ENCODE measurements at places on chromosomes 16 and 17.

DNA sequence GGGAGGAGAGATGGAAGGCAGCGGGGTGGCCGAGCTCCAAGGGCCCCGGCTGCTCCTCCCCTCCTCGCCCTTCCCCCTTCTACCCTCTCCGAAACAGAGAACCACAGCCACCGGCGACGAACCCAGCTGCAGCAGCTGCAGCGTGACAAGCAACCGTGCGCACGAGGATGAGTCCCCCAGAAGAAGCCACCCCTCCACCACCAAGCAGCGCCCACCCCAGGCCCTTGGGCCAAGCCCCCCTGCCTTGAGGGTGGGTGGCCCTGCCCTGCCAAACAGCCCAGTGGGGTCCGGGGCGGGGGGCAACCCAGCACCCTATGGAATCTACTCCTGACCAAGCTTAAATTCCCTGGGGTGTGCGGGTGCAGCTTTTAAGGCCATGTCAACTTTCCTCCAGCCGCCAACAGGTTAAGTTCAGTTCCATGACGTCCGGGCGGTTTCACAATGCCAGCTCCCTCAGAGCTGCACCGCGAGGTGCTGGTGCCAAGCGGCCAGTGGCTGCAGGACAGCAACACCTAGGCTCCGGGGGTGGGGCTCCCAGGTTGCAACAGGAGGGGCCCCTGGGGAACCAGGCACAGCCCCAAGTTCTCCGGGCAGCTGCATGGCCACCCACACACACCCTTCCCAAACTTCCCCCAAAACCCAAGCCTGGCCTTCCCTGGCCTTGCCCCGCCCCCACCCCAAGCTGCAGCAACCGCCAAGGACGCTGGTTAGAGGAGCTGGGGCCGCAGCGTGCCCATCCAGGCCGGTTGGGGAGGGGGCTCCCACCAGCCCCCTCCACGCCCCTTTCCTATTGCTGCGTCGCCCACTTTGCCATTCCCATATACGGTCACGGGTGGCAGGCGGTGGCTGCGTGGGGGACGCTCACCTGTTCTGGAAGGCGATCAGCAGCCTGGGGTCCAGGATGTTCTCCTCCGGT lies 2.0 kb downstream of the CBX4 start:
- peak; percentile 47 for DNase-seq

GRCh38 chr16:391885-392335 lies 5.1 kb upstream of the NME4 start:
- DNase-seq, result peak; percentile 60

- no peak for DNase-seq
These were observed 238.1 kb upstream of the CDH5 start for GRCh38 chr16:66128371-66128770.

DNA sequence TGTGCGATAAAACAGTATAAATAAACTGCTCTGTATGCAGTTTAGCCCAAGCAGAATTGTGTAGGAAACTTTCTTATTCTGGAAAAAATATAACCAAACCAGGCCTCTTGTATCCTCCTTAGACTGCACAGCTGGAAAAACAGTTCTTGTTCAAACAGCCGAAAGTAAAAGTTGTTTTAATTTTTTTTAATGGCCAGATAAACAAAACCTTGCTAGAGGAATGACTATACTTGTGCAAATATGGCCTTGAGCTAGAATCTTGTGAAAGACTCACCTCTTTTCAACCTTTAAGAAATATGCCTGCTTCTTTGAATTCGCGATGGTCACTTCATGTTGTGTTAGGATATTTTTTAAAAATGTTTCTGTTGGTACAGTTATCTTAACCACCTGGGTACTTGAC lies 114.5 kb upstream of the MAF start:
- DNase-seq, result no peak

- no peak for DNase-seq
These were observed 10.2 kb downstream of the RNF213 start for GRCh38 chr17:80270836-80271235.

GRCh38 chr17:40068917-40069750 lies 6.4 kb downstream of the THRA start:
- peak; percentile 97 for DNase-seq

GRCh38 chr16:85010446-85010930 lies 847 bp downstream of the ZDHHC7 start:
- DNase-seq, result no peak

DNA sequence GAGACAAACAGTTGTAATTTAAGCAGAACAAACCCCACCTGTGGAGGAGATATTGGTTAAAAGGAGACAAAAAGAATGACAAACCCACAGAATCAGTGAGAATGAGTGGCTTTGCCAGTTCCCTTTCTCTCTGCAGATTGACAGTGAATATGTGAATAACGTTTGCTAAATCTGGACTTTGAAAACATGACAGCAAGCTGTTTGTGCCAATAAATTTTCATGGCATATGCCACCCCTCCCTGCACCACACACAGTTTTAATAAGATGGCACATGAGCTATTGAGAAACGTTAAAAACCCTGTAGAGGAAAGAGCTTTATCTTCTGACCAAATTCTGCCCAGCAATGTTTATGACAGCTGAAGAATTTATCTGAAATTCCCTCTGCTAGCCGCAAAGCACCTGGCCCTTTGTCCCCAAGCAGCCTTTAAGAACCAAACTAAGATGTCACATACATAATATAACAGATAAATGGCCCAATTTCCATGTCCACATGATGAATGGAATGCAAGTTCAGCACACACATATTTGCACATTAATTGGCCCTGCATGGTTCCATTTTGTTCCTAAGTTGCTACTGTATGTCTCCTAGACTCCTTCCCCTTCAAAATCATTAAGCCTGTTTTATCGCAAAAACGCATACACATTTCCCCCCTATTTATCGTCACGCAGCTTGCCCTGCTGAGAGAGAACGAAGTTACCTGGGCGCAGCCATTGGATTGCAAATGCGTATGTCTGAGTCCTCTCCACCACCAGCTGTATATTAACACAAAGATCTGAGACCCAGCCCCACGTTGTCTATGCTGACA lies 773.5 kb upstream of the EEF2KMT start:
- no peak for DNase-seq

- DNase-seq, result no peak
These were observed 19.7 kb upstream of the LRRC37A3 start for GRCh38 chr17:64938925-64939474.

DNA sequence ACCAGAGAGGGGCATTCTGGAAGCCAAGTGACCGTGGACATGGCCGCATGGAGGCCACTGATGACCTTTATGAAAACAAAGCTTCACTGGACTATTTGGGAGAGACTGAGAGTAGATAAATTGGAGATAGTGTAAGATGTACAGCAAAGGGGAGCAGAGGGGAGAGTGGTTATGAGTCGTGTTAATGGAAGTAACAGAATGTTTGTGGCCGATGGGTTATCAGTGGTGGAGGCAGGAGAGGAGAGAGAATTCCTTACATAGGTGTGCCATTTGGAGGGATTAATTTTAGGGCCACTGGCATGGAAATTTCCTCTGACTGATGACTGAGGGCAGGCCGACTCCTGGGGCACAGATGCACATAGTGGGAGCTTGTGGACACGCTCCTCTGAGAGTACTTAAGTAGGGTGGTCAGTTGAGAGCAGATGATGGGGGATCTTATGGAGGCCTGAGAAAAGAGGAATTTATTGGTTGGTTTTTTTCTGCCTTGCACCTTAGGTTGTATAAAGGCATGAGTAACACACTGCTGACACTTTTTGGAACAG lies 19.2 kb downstream of the PRPSAP2 start:
- DNase-seq, result no peak
